ENCODE measurements at places on chromosomes 16 and 17.

- peak; percentile 78 for DNase-seq
These were observed 14.0 kb upstream of the STAC2 start for GRCh38 chr17:39239640-39240314.

DNA sequence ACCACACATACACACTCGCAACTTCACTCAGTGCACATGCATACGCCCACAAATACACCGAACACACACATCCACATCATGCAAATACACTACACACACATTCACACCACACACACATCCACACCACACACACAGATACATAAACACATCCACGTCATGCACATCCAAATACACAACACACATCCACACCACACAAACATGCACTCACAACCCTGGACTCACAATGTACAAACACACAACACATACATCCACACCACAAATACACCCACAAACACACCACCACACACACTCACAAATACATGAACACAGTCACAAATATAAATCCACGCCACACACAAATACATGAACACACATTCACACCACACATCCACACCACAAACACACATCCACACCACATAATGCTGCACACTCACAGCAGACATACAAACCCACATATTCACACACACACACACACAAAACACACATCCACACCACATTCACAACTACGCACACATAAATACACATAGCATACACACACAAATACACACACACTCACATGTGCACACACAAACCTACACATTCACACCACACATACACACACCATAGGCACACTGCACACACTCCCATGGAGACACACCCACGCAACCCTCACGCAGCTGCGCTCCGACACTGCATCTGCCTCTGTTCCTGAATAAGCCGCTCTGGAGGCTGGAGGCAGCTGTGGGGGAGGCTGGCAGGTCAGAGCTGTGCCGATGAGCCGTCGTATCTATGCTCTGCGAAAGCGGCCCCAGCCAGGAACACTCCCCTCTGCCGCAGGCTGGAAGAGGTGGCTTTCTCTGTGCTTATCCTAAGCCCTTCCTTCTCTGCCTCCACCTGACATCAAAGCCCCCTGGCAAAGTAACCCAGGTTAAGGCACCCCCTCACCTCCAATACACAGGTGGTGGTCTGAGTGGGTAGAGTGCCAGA lies 141.8 kb downstream of the GRIN2A start:
- DNase-seq, result no peak

DNA sequence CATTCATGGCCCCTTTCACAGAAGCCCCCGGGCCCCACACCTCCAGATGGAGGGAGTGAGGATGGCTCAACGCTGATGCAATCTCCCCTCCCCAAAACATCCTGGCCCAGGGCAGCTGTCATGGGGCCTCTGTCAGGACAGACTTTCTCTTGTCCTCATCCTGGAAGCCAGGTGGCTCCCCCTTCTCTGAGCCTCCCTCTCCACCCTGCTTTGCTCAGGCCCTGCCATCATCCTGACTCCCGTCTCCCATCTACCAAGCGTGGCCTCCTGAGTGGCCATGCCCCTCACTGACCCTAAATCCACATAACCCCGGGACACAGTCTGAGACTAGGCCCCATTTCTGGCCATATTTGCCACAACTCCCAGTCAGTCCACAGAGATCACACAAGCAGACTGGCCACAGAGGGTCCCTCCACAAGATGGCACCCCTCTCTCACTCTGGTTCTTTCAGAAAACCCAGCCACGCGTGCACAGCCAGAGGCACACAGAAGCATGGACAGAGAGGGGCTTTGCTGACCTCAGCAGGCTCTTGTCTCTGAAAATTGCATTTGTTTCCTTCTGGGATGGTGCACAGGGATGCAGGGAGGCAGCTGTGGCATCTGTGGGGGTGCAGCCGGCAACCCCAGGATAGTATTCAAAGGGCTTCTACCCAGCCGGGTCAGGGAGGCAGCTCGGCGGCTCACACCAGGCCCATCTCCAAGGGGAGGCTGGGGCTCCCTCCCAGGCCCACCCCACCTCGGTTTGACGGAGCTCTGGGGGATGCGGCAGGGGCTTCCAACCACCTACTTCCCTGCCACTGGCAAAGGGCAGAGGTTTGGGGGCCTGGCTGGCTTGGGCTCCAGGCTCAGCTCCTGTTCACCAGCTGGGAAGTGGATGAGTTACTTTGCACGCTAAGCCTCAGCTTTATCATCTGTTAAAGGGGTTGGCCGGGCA lies 16.9 kb downstream of the DOC2B start:
- DNase-seq, result peak; percentile 55

GRCh38 chr17:57459286-57459915 lies 203.1 kb downstream of the MSI2 start:
- DNase-seq, result no peak

GRCh38 chr17:39841134-39841683 lies 22.9 kb downstream of the IKZF3 start:
- no peak for DNase-seq

DNA sequence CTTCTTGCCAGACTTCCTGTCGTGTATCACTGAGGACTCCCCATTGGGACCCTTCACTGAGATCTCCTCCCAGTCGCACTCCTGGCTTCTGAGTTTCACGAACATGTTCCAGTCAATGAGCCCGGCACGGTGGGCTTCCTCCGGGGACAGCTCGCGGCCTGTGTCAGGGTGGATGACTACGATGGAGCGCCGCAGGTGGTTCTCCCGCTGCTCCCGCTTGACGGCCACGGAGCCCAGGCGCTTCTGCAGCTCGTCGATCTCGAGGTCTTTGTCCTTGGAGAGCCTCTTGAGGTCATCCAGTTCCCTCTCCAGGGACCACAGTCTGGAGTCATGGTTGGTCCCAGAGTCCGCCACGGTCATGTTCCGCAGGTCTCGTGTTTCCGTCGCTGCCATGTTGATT lies 36.2 kb downstream of the UBN1 start:
- no peak for DNase-seq

Measured in GM10248 (cell line).